ENCODE measurements at places on chromosomes 6 and 20.

GRCh38 chr6:14113976-14114375, 3.6 kb upstream of the CD83 start:
- H3K27ac ChIP-seq = no peak overlapping the region
- no peaks in the 10 kb centered on the region for H3K36me3 ChIP-seq
- H3K27me3 ChIP-seq = no peaks in the 10 kb centered on the region
- H3K4me1 ChIP-seq = peaks cover 5% of the 10 kb centered on the region

- no peak overlapping the region for H3K4me3 ChIP-seq
- H3K36me3 ChIP-seq = no peaks in the 10 kb centered on the region
- peak overlapping the region; percentile 25 for H3K27ac ChIP-seq
- no peaks in the 10 kb centered on the region for H3K27me3 ChIP-seq
Observed at GRCh38 chr6:13395272-13396237, 67.2 kb upstream of the TBC1D7 start.

DNA sequence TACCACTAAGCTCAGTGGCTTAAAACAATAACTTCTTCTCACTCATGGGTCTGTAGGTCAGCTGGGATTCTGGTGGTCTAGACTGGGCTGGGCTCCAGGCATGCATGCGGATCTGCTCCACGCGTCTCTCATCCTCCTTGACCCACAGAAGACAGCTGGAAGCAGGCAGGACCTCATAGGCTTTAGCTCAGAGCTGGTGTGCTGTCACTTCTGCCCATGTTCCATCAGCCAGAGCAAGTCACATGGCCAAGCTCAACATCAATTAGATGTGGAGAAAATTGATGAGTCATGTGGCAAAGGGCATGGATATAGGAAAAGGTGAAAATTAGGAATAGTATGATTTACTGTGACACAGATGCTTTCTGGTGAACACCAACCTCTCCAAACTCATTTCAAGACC, 57.4 kb upstream of the PSMF1 start:
- no peak overlapping the region for H3K4me3 ChIP-seq
- H3K27me3 ChIP-seq = no peaks in the 10 kb centered on the region
- no peaks in the 10 kb centered on the region for H3K36me3 ChIP-seq

GRCh38 chr20:37856932-37857660, 45.8 kb upstream of the VSTM2L start:
- H3K36me3 ChIP-seq = peaks cover 38% of the 10 kb centered on the region
- no peak for DNase-seq
- no peak overlapping the region for H3K27ac ChIP-seq
- H3K27me3 ChIP-seq = no peaks in the 10 kb centered on the region
- H3K4me1 ChIP-seq = no peaks in the 10 kb centered on the region
- H3K4me3 ChIP-seq = no peak overlapping the region

- DNase-seq = no peak
- peak overlapping the region; percentile 3 for H3K27ac ChIP-seq
- H3K4me1 ChIP-seq = peaks cover 2% of the 10 kb centered on the region
- H3K27me3 ChIP-seq = no peaks in the 10 kb centered on the region
Observed at GRCh38 chr6:25388776-25389175, 109.6 kb downstream of the CARMIL1 start.

- H3K36me3 ChIP-seq = peaks cover 82% of the 10 kb centered on the region
- no peak overlapping the region for H3K4me3 ChIP-seq
- H3K27ac ChIP-seq = no peak overlapping the region
- no peaks in the 10 kb centered on the region for H3K4me1 ChIP-seq
- H3K27me3 ChIP-seq = no peaks in the 10 kb centered on the region
- no peak for DNase-seq
Observed at GRCh38 chr20:48951646-48952045, 30.1 kb downstream of the ARFGEF2 start.

DNA sequence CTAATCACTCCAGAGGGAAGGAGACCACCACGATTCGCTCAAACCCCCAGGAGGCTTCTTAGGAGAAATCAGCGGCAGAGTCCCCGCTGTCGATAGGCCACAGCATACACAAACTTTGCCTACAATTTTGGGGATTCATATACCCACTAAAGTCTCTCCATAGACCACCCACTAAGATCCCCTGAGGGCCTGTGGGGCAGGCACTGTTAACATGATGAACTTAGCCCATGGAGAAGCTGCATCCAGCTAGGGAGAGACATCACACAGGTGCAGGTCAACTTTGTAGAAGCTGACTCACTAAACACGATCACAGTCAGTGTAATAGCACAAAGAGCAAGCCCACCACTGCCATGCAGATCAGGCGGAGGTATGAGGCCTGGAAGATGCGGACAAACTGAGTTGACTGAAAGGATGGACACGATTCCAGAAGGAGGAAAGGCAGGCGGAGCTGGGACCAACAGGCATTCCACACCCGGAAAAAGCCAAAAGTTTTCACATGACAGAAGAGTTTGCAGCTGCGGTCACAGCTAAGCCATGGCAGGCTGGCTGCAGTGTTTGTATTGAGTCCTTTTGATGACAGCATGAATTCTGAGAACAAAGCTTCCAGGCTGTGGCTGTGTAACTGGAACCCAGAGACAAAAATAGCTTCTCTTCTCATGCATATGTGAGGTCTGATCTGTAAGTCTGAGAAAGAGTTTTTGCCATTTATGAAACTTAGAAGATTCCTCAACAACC, 75.7 kb upstream of the QKI start:
- H3K27me3 ChIP-seq = no peaks in the 10 kb centered on the region
- no peaks in the 10 kb centered on the region for H3K36me3 ChIP-seq
- H3K4me1 ChIP-seq = peaks cover 3% of the 10 kb centered on the region
- no peak overlapping the region for H3K4me3 ChIP-seq
- H3K27ac ChIP-seq = peak overlapping the region; percentile 1

DNA sequence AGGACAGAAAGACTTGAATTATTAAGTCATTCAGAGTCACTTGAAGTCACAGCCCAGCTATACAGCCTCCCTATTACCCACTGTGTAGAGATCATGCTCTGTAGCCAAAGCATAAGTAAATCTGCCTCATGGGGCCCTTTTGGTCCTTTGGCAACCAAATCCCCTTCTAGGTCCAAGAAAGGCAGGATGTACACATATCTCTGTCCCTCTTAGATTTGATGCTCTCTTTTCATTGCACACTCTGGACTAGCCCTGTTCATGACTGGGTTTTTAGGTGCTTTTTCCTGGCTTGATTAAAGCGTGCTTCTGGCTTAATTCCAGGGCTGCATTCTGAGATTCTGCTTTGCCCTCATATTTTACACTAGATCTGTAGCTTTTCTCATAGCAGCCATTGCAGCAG, 296.8 kb downstream of the TENT5A start:
- no peaks in the 10 kb centered on the region for H3K4me1 ChIP-seq
- no peak overlapping the region for H3K4me3 ChIP-seq
- no peaks in the 10 kb centered on the region for H3K27me3 ChIP-seq
- no peaks in the 10 kb centered on the region for H3K36me3 ChIP-seq
- no peak overlapping the region for H3K27ac ChIP-seq

- no peak overlapping the region for H3K4me3 ChIP-seq
- no peak for DNase-seq
- H3K36me3 ChIP-seq = no peaks in the 10 kb centered on the region
Observed at GRCh38 chr20:32903666-32904175, 45.0 kb downstream of the EFCAB8 start.

DNA sequence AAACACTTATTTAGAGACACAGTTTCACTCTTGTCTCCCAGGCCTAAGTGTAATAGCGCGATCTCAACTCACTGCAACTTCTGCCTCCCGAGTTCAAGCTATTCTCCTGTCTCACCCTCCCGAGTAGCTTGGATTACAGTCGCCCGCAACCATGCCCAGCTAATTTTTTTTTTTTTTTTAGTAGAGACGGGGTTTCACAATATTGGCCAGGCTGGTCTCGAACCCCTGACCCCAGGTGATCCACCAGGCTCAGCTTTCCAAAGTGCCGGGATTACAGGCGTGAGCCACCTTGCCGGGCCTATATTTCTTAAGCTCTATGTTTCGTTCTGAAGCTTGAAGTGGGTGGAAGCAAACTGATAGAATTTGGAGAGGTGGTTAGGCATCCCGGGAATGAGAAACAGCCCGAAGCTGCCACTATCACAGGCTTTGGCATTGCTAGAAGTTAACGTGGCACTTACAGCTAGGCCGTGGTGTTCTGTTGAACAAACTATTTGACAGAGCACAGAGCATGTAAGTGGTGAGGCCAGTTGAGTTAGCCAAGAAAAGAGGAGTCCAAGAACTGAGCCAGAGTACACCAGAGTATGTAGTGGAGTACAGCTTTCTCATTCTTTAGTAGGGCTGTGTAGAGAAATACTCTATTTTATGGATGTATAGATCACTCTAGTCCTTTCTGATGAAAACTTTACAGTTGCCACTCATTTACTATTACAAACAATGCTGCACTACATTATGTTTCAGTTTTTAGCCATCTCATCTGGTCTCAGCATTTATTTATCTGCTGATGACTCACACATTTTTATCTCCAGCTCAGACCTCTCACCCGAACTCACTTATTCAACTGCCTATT, 62.0 kb upstream of the HFE start:
- DNase-seq = no peak
- H3K4me3 ChIP-seq = peak overlapping the region; percentile 64
- H3K27ac ChIP-seq = peak overlapping the region; percentile 90
- no peaks in the 10 kb centered on the region for H3K4me1 ChIP-seq
- no peaks in the 10 kb centered on the region for H3K27me3 ChIP-seq

GRCh38 chr20:25049261-25050060, 8.5 kb downstream of the ACSS1 start:
- no peaks in the 10 kb centered on the region for H3K27me3 ChIP-seq
- peak overlapping the region; percentile 92 for H3K27ac ChIP-seq
- no peak overlapping the region for H3K4me3 ChIP-seq
- peak; percentile 69 for DNase-seq

- H3K36me3 ChIP-seq = peaks cover 43% of the 10 kb centered on the region
- no peaks in the 10 kb centered on the region for H3K27me3 ChIP-seq
- no peak overlapping the region for H3K27ac ChIP-seq
- no peak for DNase-seq
Observed at GRCh38 chr6:7188492-7188891, 80.7 kb downstream of the RREB1 start.

- no peak overlapping the region for H3K4me3 ChIP-seq
- no peaks in the 10 kb centered on the region for H3K27me3 ChIP-seq
- no peaks in the 10 kb centered on the region for H3K36me3 ChIP-seq
- no peak overlapping the region for H3K27ac ChIP-seq
Observed at GRCh38 chr6:5513408-5513807, 252.1 kb downstream of the FARS2 start.

DNA sequence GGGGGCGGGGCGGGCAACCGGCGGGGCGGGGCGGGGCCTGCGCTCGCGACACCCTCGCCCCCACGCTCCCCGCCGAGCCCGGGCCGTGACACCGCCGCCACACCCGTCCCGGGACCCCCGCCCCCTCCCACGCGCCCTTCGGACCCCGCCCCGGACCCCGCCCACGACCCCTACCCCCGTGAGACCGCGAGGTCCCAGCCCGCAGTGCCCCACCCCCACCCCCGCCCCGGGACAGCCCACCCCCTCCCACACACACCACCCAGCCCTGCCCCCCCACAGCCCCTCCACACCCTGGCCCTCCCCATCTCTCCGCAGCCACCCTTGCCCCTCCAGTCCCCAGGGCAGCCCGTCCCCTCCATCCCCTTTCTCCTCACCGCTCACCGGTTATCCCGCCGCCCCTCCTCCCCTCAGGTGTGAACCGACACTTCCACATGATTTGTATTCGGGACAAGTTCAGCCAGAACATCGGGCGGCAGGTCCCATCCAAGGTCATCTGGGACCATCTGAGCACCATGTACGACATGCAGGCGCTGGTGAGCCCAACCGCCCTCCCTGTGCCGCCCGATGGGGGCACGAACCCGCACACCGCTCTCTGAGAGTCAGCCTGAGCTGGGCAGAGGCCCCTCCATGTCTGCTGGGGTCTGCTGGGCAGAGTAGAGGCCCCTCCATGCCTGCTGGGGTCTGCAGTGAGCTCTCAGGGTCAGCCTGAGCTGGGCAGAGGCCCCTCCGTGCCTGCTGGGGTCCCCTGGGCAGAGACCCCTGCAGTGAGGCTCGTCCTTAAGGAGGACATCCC, 622 bp downstream of the MRGBP start:
- peaks cover 29% of the 10 kb centered on the region for H3K36me3 ChIP-seq
- no peak for DNase-seq
- H3K27me3 ChIP-seq = no peaks in the 10 kb centered on the region
- peaks cover 13% of the 10 kb centered on the region for H3K4me1 ChIP-seq

- H3K27ac ChIP-seq = no peak overlapping the region
- H3K36me3 ChIP-seq = no peaks in the 10 kb centered on the region
- peaks cover 13% of the 10 kb centered on the region for H3K4me1 ChIP-seq
- DNase-seq = no peak
Observed at GRCh38 chr6:137705160-137706082, 161.6 kb upstream of the TNFAIP3 start.

DNA sequence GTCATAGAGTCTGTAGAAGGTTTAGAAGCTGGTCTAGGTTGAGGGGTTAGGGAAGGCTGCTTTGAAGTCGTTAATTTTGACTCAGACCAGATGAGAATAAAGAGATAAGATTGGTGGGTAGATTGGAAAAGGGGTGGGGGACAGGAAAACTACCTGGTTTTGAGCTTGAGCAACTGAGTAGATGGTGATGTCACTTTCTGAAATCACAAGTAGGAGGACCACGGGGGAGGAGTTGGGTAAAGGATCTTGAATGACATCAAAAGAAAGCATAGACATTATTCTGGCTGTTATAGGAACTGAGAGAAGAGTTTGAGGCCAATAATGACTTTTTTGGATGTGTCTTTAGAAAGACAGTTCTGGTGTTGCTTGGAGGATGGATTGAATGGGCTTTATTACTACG, 4.1 kb upstream of the COL9A1 start:
- H3K27me3 ChIP-seq = no peaks in the 10 kb centered on the region
- DNase-seq = no peak
- no peaks in the 10 kb centered on the region for H3K36me3 ChIP-seq
- no peaks in the 10 kb centered on the region for H3K4me1 ChIP-seq
- no peak overlapping the region for H3K27ac ChIP-seq

GRCh38 chr6:105850261-105851112, 235.6 kb upstream of the PRDM1 start:
- no peaks in the 10 kb centered on the region for H3K27me3 ChIP-seq
- no peak overlapping the region for H3K4me3 ChIP-seq
- no peak overlapping the region for H3K27ac ChIP-seq
- DNase-seq = no peak
- no peaks in the 10 kb centered on the region for H3K36me3 ChIP-seq

- no peak for DNase-seq
- no peaks in the 10 kb centered on the region for H3K36me3 ChIP-seq
- H3K27ac ChIP-seq = no peak overlapping the region
- peaks cover 3% of the 10 kb centered on the region for H3K27me3 ChIP-seq
Observed at GRCh38 chr6:28789553-28790083, 134.2 kb downstream of the TRIM27 start.

GRCh38 chr6:44132476-44132875, 5.1 kb downstream of the TMEM63B start:
- no peak for DNase-seq
- H3K27ac ChIP-seq = no peak overlapping the region
- no peak overlapping the region for H3K4me3 ChIP-seq

All from ascending aorta (tissue), 2 donors.